ENCODE measurements at places on chromosomes 16 and 17.
A peak's percentile ranks its signal among the peaks of the same experiment; 100 is the strongest.

DNA sequence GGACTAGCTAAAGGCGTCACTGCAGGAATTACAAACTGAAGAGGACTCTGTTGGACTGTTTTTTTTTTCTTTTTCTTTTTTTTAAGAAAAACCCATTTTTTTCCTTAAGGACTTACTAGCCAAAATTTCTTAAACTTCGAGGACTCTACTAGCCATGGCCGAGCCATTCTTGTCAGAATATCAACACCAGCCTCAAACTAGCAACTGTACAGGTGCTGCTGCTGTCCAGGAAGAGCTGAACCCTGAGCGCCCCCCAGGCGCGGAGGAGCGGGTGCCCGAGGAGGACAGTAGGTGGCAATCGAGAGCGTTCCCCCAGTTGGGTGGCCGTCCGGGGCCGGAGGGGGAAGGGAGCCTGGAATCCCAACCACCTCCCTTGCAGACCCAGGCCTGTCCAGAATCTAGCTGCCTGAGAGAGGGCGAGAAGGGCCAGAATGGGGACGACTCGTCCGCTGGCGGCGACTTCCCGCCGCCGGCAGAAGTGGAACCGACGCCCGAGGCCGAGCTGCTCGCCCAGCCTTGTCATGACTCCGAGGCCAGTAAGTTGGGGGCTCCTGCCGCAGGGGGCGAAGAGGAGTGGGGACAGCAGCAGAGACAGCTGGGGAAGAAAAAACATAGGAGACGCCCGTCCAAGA, 878 bp downstream of the HEXIM1 start:
- peak; percentile 96 for DNase-seq

- DNase-seq = no peak
Measured at GRCh38 chr16:72848759-72849664, 198.9 kb downstream of the ZFHX3 start.

DNA sequence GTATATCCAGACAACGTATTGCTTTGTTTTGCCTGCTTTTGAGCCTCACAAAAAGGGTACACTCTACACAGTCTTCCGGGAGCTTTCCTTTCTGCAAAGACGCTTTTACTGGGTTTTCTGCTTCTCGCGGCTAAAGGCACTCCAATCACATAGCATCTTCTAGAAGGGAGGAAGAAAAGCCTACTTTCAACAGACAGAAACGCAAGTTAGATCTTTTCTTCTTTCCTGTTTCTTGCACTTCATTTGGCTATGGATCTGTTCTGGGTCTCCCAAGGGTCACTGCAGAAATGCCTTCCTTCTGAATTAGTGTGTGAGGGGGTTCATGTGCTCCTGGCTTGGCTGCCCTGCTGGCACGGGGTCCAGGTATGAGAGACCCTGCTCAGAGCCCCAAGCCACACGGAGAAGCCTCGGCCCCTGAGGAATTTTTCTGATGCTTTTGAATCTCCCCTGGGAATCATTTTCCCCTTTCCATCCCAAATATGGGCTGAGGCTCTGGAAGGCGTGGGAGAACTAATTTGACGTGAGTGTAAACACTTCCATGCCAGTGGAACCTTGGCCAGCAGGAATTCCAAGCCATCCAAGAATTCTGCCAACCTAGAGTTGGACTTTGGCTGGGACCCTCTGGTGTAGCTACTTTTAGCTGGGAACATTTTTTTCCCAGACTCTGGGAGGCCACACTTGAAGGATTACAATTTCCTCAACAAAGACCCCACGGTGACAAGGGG, 49.6 kb upstream of the NKD1 start:
- DNase-seq = no peak

- DNase-seq = no peak
Measured at GRCh38 chr16:62029947-62030346, 6.3 kb downstream of the CDH8 start.

DNA sequence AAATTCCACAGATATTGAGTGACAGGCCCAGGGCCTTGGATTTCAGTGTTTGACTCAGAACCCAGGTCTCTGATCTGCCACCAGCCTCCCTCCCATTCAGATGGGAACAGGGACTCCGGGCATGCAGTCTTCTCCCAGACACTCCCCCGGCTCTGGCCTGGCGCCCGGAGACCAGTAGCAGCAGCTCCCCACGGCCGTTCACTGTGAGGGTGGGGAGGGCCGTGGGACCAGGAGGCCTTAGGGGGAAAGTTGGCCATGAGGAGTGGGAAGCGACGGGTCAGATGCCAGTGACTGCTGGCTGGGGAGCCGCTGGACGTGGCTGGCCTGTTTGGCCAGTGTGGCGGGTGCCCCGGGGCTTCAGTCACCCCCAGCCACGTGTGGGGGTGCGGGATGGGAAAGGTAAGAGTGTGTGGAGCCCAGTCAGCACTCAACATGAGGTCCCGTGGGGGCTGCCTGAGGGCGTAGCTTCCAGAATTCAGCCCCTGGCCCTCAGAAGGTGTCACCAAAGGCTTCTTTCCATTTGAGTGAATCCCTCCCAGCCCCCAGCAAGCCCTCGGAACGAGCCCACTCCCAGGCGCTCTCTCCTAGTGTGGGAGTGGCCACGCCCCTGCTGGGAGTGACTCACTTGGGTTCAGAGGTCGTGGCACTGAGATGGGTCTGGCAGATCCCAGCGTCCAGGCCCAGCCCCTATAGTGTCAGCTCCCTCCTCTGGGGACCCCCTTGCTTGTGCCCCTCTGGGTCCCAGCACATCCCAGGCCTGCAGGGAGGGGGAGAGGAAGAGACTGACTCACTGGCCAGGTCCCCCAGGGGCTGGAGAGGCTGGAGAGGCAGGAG, 309.4 kb downstream of the SEC14L1 start:
- DNase-seq = peak; percentile 85

DNA sequence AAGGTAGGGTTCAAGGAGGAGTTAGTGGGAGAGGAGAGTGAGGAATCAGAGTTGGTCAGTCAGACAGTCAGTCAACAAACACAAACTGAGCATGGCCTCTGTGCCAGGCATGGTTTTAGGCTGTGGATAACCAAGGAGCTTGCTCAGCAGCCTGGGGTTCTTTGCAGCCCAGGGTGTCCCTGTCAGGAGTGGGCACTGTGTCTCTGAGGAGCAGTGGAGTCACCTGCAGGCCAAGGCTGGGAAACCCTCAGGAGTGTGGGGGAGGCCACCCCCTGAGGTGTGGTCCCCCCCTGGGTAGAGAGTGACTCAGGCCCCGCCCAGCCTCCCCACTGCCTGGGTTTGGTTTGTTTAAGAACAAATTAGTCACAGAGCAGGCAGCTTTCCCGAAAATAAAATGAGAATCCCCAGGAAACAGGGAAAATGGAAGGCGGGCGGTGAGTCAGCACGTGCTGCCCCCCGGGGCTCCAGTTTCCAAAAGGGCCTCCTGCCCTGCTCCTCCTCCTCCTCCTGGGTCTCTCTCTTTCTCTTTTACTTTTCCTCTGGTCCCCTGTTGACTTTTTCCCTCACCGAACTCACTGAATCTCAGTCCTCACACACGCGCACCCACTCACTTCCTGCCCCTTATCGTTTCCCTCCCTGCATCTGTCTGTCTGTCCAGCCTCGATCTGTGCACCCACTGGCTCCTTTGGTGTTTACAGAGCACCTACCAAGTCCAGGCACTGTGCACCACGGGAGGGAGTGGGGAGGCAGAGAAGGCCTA, 44.3 kb downstream of the SOCS3 start:
- no peak for DNase-seq

DNA sequence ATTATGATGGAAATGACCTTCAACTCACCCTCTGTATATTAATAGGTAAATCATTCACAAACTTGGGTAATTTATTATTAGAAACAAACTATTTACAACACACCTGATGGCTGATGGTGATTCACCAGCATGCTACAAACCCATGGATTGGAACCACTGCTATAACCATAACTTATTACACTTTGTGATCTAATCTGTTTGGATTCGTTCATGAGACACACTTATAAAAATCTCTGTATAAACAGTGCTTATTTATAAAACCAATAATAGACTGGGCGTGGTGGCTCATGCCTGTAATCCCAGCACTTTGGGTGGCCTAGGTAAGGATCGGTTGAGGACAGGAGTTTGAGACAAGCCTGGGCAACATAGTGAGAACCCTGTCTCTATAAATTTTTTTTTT, 16.0 kb downstream of the SMIM36 start:
- DNase-seq = no peak

GRCh38 chr17:6915620-6916019, 80.2 kb upstream of the ALOX12 start:
- no peak for DNase-seq

GRCh38 chr16:78183437-78184237, 84.2 kb downstream of the WWOX start:
- no peak for DNase-seq

- no peak for DNase-seq
Measured at GRCh38 chr16:9279291-9280068, 188.0 kb downstream of the HAPSTR1 start.

GRCh38 chr17:35147375-35147905, at the start of gene UNC45B:
UNC45B (plus strand) TSS chr17:35147817; CDS start chr17:35148264, 447 bp downstream.
- DNase-seq = peak; percentile 68

DNA sequence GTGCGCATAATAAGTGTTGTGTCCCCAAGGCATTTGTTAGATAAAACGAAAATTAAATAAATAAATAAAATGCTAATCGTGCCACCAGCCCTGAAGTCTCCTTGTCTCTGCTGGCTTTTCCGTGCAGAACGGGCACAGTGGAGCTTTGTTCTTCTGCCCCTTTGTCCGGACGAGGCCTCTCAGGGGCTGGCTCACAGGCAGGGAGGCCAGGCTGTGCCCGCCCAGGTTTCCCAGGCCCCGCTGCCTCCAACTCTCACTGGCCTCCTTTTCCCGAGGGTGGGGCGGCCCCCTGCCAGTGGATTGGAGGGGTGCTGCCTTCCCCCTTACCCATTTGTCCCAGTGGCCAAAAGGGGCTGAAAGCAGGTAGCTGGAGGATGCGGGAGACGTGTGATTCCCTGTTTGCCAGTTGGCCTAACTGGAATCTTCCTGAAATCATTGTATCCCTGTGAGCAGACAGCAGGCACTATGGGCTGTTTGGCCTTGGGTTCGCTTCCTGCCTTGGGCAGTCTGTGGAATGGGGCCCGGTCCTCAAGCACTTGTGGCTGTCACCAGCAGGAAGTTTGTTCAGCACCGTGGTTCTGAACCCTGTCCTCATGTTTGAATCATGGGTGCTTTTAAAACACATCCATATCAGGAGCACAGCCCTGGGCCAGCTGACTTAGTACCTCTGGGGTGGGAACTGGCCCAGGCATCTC, 64.4 kb downstream of the KSR1 start:
- DNase-seq = no peak

DNA sequence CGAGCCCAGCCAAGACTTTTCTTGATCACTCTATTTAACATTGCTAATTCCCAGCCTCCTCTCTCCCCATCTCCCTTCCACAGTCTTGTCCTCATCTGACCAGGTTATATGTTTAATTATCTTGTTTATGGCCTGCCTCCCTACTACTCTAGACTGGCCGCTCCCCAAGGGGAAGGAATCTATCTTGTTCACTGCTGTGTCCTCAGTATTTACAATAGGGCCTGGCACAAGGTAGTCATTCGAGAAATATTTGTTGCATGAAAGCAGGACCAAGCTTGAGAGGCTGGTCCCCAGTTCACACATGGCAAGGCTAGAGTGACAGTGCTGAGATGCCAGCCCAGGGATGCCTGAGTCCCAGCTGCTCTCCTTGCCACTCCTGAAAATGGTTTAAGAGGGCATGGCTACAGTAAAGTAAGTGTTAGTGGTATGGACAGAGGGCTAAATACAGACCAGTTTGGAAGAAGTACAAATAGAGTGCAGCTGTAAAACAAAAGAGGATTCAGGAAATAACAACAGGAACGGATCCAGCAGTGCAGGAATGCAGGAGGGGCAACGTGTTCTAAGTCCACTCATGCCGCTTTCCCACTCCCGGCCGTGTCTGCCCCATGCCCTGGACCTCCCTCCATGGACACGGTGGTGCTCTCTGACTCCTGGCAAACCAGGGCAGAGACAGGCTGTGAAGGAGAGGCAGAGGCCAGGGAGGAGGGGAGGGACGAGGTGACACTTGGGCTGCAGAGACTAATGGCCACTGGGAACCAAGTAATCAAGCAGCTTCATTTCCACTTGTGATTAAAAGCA, 65.6 kb downstream of the TOM1L2 start:
- peak; percentile 54 for DNase-seq

DNA sequence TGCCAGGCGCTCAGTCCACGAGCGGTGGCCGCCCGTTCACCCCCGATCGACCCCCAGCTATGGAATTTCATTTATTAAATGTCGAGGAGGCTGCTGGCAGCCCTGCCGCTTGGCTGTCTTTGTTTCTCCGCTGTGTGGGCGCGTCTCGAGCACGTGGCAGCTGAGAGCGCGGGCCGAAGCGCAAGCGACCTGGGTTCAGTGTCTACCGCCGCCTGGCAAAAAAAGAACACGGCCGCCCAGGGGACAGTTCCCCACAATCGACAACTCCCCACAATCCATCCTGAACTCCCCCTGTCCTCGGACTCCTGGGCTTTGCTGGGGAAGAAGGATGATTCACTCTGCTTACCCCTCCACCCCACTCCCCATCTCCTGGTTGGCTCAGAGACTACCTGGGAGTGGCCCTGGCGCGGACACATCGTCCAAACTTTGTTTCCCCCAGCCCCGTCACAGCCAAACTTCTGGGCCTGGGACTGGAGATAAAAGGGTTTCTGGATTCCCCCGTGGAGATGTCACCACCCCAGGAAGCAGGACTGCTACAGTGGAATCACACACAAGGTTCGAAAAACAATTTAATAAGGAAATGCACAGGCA, 1.7 kb upstream of the ANKRD13B start:
- DNase-seq = peak; percentile 85

- DNase-seq = no peak
Measured at GRCh38 chr16:13779676-13780075, 140.3 kb upstream of the ERCC4 start.

- peak; percentile 83 for DNase-seq
Measured at GRCh38 chr17:28549236-28550132, 2.9 kb downstream of the UNC119 start.

GRCh38 chr17:82674656-82675475, 23.6 kb downstream of the RAB40B start:
- no peak for DNase-seq

GRCh38 chr17:64718058-64718457, 56.0 kb upstream of the SMURF2 start:
- DNase-seq = no peak

DNA sequence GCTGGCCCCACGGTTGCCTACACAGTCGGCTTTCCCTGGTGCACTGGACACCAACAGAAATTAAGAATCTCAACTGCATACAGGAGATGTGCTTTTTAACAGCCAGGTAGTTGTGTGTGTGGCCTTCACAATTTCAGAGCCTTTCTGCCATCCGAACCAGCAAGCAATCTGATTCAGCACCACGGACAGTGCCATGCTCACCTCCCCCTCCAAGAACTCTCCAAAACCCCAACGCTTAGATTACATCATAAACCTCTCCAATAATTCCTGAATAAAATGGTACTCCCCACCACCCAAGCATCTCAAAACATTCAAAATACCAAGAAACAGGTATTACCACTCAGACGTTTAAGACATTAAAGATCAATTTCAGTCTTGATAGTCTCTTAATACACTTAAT, 31.8 kb downstream of the USP7 start:
- DNase-seq = no peak
